Activated CD4-positive, alpha-beta T cell treated with anti-CD3 and anti-CD28 coated beads, Interleukin-2, amount 10 ng/mL, durations not matched to agents 7 days and 5 days (primary cell): ENCODE measurements at places on chromosomes 7 and 10. TPM values are rescaled to one million over a fixed set of nuclear protein-coding genes. Genes with fewer than 3 reads are reported as not detected.
A peak's percentile ranks its signal among the peaks of the same experiment; 100 is the strongest.

GRCh38 chr10:88343761-88344484, 239.2 kb downstream of the RNLS start:
- DNase-seq: no peak
- H3K27ac ChIP-seq: no peak overlapping the region
- peaks cover 5% of the 10 kb centered on the region for H3K27me3 ChIP-seq
- peaks cover 3% of the 10 kb centered on the region for H3K36me3 ChIP-seq

The HOXA1 gene
- total RNA-seq: 0.22 TPM

GRCh38 chr10:33334805-33335550, 511 bp upstream of the NRP1 start:
- H3K27me3 ChIP-seq: peaks cover 80% of the 10 kb centered on the region
- H3K36me3 ChIP-seq: no peaks in the 10 kb centered on the region
- no peak for DNase-seq
- peaks cover 18% of the 10 kb centered on the region for H3K4me1 ChIP-seq
- H3K4me3 ChIP-seq: peak overlapping the region; percentile 40

The KMT2E gene
- 98.5 TPM for total RNA-seq

GRCh38 chr10:121438333-121438732, 159.9 kb downstream of the FGFR2 start:
- DNase-seq: no peak
- no peak overlapping the region for H3K4me3 ChIP-seq
- H3K27ac ChIP-seq: no peak overlapping the region
- H3K4me1 ChIP-seq: no peaks in the 10 kb centered on the region
- no peaks in the 10 kb centered on the region for H3K27me3 ChIP-seq

The CYP3A4 gene
- not detected for total RNA-seq

GRCh38 chr10:50498465-50498864, 125.3 kb downstream of the SGMS1 start:
- no peak overlapping the region for H3K4me3 ChIP-seq
- no peak overlapping the region for H3K27ac ChIP-seq
- peaks cover 11% of the 10 kb centered on the region for H3K36me3 ChIP-seq
- peaks cover 31% of the 10 kb centered on the region for H3K4me1 ChIP-seq

The CELF2 gene
- total RNA-seq: 181 TPM

- peaks cover 2% of the 10 kb centered on the region for H3K27me3 ChIP-seq
- DNase-seq: no peak
- peaks cover 1% of the 10 kb centered on the region for H3K4me1 ChIP-seq
- no peaks in the 10 kb centered on the region for H3K36me3 ChIP-seq
- no peak overlapping the region for H3K27ac ChIP-seq
- H3K4me3 ChIP-seq: no peak overlapping the region
Observed at GRCh38 chr7:26843705-26844104, 20.7 kb downstream of the SKAP2 start.

- peaks cover 8% of the 10 kb centered on the region for H3K27me3 ChIP-seq
- no peak for DNase-seq
- no peaks in the 10 kb centered on the region for H3K4me1 ChIP-seq
- H3K36me3 ChIP-seq: no peaks in the 10 kb centered on the region
Observed at GRCh38 chr10:96211764-96212163, 59.6 kb downstream of the BLNK start.

DNA sequence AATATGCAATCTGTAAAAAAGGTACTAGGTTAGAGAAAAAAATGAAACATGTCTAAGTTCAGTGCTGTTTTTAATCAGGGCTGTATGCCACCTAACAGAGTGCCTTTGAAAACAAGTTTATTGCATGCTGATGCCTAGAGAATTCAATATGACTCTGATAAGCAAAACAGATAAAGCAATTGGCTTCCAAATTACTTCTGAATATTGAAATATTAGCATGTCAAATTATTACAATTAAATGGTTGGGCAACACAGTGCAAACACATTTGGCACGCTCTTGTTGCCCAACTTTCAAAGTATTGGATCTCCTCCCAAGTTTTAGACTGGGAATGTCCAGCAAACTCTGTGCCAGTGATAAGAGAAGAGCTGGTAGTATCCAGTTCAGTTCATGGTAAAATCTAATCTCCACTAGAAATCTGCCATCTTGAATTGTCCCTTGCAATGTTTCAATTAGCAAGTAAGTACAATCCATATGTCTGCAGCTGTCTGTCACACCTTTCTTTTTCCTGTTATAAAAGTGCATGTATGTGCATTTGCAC, 65.2 kb upstream of the FAM133B start:
- no peak overlapping the region for H3K27ac ChIP-seq
- H3K4me1 ChIP-seq: peaks cover 31% of the 10 kb centered on the region
- no peak overlapping the region for H3K4me3 ChIP-seq
- H3K27me3 ChIP-seq: no peaks in the 10 kb centered on the region

GRCh38 chr7:371779-372545, 82.0 kb downstream of the FOXL3 start:
- H3K4me3 ChIP-seq: no peak overlapping the region
- peaks cover 4% of the 10 kb centered on the region for H3K4me1 ChIP-seq
- H3K27ac ChIP-seq: peak overlapping the region; percentile 9
- no peak for DNase-seq
- no peaks in the 10 kb centered on the region for H3K36me3 ChIP-seq
- no peaks in the 10 kb centered on the region for H3K27me3 ChIP-seq

GRCh38 chr10:51106311-51106945, 32.1 kb downstream of the PRKG1 start:
- no peaks in the 10 kb centered on the region for H3K4me1 ChIP-seq
- no peak overlapping the region for H3K4me3 ChIP-seq
- no peak for DNase-seq
- H3K27ac ChIP-seq: no peak overlapping the region
- H3K36me3 ChIP-seq: no peaks in the 10 kb centered on the region

- no peak overlapping the region for H3K4me3 ChIP-seq
- no peak for DNase-seq
- H3K27me3 ChIP-seq: peaks cover 7% of the 10 kb centered on the region
- H3K4me1 ChIP-seq: no peaks in the 10 kb centered on the region
- no peak overlapping the region for H3K27ac ChIP-seq
- H3K36me3 ChIP-seq: no peaks in the 10 kb centered on the region
Observed at GRCh38 chr7:12741951-12742575, 54.6 kb downstream of the ARL4A start.

- H3K4me1 ChIP-seq: no peaks in the 10 kb centered on the region
- DNase-seq: no peak
- H3K36me3 ChIP-seq: peaks cover 54% of the 10 kb centered on the region
- no peaks in the 10 kb centered on the region for H3K27me3 ChIP-seq
- no peak overlapping the region for H3K27ac ChIP-seq
Observed at GRCh38 chr10:42304341-42304740, 334.0 kb downstream of the ZNF33B start.

The TMEM196 gene
- not detected for total RNA-seq

DNA sequence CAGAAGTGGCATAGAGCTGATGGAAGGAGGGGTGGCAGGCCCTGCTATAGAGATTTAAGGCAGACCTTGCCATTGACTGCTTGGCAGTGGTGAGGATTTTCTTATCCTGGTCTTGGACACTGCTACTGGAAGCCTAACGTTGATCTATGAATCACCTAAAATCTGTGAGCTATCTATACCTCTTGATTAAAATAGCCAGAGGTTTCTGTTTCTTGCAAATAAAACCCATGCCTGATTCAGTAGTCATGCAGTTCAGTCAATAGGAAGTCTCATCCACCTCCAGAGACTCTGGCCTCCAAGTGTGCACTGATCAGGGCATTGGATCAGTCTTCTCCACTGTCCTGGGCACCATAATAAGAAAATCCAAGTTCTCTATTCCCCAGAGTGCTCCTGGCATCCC, 286.5 kb downstream of the PTEN start:
- no peak overlapping the region for H3K4me3 ChIP-seq
- H3K27ac ChIP-seq: no peak overlapping the region
- peaks cover 17% of the 10 kb centered on the region for H3K4me1 ChIP-seq
- no peaks in the 10 kb centered on the region for H3K27me3 ChIP-seq
- DNase-seq: no peak
- H3K36me3 ChIP-seq: peaks cover 8% of the 10 kb centered on the region

DNA sequence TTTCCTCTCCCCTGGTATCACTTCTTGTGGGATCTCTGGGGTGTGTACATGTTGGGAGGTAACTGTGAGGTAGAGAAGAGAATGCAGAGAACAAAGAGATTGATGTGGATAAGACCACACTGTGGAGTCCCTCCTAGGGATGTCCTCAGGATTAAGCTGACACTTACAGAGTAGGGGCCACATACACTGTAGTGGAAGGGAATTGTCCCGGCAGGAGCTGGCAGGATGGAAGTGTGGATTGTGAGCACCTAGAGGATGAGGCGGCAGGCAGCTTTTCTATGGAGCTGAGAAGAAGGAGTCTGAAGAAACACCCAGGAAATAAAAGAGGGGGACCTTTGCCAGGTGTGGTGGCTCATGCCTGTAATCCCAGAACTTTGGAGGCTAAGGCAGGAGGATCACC, 13.5 kb downstream of the AGFG2 start:
- H3K4me1 ChIP-seq: peaks cover 41% of the 10 kb centered on the region
- no peak for DNase-seq
- H3K4me3 ChIP-seq: no peak overlapping the region
- H3K36me3 ChIP-seq: peaks cover 56% of the 10 kb centered on the region
- peak overlapping the region; percentile 55 for H3K27ac ChIP-seq
- H3K27me3 ChIP-seq: no peaks in the 10 kb centered on the region

DNA sequence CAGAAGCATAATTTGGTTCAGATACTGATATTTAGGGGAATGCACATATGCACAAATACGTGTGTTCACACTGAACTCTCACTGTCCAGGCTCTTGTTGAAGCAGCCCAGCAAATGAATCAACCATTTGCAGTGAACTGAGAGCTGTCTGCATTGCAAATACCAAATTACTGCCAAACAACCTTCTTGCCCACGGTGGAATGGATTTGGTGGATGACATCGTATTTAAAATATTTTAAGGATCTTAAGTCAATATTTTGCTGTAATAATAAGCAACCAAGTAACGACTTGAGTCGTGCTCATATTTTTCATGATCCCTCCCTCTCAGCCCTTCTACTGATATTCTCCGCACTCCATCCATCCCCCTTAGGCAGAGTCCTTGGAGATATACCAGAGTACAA, 107.9 kb upstream of the FEZF1 start:
- no peaks in the 10 kb centered on the region for H3K36me3 ChIP-seq
- H3K27me3 ChIP-seq: no peaks in the 10 kb centered on the region
- H3K27ac ChIP-seq: no peak overlapping the region

The TFR2 gene
- total RNA-seq: 9.8 TPM

DNA sequence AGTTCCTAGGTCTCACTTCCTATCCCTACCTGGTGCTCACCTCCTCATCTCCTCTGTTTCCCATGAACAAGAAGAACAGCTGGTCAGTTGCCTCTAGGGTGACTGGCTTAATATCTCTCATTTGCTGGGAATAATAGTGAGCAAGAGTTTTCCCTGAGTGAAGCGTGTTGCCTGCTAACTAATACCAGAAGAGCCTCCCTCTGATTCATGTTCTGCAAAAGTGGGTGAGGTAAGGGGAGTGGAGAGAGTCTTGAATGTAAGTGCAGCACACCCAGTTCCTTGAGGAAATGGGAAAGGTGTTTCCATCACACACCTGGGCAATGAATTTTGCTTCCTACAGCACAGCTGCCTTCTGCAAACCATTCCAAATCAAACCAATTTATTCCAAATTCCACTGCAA, 29.6 kb downstream of the FZD1 start:
- no peak overlapping the region for H3K27ac ChIP-seq
- DNase-seq: no peak
- H3K4me3 ChIP-seq: no peak overlapping the region
- no peaks in the 10 kb centered on the region for H3K36me3 ChIP-seq
- peaks cover 5% of the 10 kb centered on the region for H3K27me3 ChIP-seq

GRCh38 chr7:45435846-45436245, 138.3 kb upstream of the ADCY1 start:
- no peak for DNase-seq
- no peak overlapping the region for H3K4me3 ChIP-seq
- peaks cover 32% of the 10 kb centered on the region for H3K27me3 ChIP-seq
- H3K27ac ChIP-seq: no peak overlapping the region

The NRP1 gene
- 0.40 TPM for total RNA-seq

DNA sequence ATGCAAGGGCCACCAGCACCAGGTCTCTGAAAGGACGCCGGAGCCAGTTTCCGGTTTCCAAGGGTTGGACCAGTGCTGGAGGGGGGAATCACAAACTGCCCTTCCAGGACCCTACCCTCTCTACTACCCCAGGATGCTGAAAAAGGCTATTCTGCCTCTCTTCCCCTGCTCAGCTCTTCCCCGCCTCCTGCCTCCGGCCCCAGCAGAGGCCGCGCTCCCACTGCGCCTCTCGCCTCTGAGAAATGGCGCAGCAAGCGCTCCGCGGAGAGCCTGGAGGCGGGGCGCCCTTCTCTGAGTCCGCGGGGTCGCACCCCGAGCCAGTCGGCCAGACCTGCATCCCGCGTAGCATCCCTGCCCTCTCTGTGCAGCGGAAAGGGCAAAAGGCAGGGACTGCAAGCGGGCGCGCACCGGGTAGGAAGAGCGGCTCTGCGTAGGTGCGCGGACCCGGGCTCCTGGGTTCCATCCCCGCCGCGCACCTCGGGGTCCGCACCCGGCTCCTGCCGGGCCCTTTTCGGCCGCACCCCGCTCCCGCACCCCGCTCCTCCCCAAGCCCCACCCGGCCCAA, 476 bp upstream of the RET start:
- no peak overlapping the region for H3K27ac ChIP-seq
- H3K4me1 ChIP-seq: peaks cover 5% of the 10 kb centered on the region
- DNase-seq: no peak
- peak overlapping the region; percentile 47 for H3K4me3 ChIP-seq
- peaks cover 31% of the 10 kb centered on the region for H3K27me3 ChIP-seq
- no peaks in the 10 kb centered on the region for H3K36me3 ChIP-seq

- no peak for DNase-seq
- peaks cover 10% of the 10 kb centered on the region for H3K27me3 ChIP-seq
- no peak overlapping the region for H3K4me3 ChIP-seq
- H3K27ac ChIP-seq: no peak overlapping the region
Observed at GRCh38 chr7:132610995-132611394, 34.7 kb upstream of the PLXNA4 start.

GRCh38 chr10:76868098-76868977, 769.3 kb downstream of the KCNMA1 start:
- no peaks in the 10 kb centered on the region for H3K4me1 ChIP-seq
- no peaks in the 10 kb centered on the region for H3K27me3 ChIP-seq
- H3K4me3 ChIP-seq: no peak overlapping the region
- DNase-seq: no peak

- no peak overlapping the region for H3K4me3 ChIP-seq
- no peak for DNase-seq
- H3K27me3 ChIP-seq: peaks cover 3% of the 10 kb centered on the region
- H3K36me3 ChIP-seq: no peaks in the 10 kb centered on the region
Observed at GRCh38 chr7:32779167-32779566, 112.4 kb downstream of the KBTBD2 start.
